Activated T-cell treated with anti-CD3 and anti-CD28 coated beads, Interleukin-2, amount 50 U/mL, for 48 hours (primary cell): ENCODE measurements at places on chromosomes 12 and 14.
A peak's percentile ranks its signal among the peaks of the same experiment; 100 is the strongest.

DNA sequence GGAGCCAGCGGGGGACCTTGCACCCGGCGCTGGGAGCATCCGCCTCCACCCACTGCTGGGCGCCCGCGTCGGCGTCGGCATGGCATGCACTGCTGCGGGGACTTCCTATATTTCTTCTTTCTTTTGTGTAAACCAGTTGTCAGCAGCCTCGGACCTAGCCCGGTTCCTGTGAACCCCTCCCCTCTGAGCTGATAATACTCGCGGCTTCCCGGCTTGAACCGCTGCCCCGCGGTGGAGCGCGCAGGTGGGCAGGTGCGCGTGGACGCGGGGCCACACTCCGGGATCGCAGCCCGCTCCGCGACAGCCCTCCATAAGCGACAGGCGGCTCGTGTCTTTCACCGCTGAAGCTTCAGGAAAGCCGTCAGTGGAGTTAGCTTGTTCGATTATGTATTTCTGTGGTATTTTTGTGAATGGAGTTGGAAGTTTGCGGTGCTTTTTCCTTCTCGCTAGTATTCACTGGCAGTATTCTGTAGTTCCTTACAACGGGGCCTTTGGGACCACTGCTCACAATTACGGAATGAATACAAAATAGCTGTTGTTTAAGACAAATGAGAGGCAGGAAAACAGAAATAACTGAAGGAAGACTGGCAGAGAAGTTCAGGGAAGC is 870 bp downstream of the BMAL2 start:
- peak; percentile 65 for DNase-seq

DNA sequence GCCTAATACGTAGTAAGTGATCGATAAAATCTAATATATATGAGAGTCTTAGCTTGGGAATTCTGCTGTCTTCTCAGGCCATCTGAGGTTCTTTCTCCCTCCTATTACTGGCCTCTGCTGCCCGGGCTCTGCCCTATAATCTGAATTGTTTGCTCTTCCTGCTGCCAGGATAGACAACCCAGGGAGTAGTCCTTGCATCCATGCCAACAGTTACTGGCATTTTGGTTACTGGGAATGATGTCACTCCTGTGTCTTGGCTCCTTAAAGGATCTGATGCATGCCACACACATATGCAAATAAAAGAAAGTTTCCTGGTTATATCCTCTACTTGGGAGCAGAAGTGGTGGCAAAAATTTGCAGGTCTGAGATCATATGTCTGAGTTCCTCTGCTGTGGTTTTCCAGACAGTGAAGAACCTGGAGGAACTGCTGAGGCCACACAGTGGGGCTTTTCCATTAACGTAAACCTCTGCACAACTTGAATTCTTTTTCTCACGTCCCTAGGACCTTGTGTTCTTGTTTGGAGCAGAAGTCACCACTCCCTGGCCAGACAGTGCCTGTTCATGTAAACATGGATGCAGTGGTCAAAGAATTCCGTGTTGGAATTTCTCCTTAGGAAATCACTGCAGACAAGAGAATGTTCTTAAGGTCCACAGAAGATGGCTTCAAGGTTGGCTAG is 320.6 kb upstream of the TBX3 start:
- DNase-seq, result no peak

GRCh38 chr12:48542300-48542928 is 17.0 kb downstream of the OR8S1 start:
- peak; percentile 72 for DNase-seq

- DNase-seq, result no peak
Measured at GRCh38 chr14:85601246-85601645, 71.3 kb downstream of the FLRT2 start.

- no peak for DNase-seq
Measured at GRCh38 chr12:18045446-18045992, 44.5 kb downstream of the RERGL start.

DNA sequence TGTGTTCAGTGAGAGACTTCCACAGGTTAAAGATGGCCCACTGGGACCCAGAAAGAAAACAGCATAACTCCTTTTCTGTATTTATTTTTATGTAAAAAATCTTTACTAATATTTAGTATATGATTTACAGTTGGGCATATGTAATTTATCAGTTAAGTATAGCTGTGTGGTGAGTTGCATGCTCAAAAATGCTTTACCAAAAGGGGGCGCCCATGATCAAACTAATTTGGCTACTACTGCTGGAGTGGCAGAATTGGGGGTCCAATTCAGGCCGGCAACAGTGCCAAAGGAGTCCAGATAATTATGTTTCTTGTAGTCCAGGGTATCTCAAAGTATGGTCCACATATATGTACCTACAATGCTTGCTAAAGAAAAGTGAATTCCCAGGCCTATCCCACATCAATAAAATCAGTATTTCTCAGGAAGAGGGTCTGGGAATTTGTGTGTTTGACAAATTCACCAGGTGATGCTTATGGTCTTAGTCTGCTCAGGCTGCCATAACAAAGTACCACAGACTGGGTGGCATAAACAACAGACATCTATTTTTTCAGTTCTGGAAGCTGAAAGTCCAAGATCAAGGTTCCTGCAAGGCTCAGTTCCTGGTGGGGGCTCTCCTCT is 152.0 kb downstream of the KTN1 start:
- peak; percentile 61 for DNase-seq

- no peak for DNase-seq
Measured at GRCh38 chr12:52655720-52656124, 3.7 kb upstream of the KRT2 start.

DNA sequence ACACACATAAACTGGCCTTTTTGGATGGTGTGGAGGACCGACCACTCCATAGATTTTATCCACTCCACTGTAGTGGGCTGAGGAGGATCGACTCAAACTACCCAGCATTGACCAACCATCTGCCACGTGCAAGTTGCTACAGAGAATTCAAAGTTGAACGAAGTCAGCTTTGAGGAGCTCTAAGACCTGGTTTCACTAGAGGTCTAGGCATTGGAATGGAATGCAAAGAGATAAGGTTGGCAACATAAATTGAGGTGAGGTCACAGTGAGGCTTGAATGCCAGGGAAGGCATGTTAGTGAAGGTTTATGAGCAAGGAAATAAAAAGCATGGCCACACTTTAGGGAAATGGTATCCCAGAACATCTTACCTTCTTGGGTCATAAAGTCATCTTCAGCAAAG is 14.5 kb downstream of the VWF start:
- DNase-seq, result no peak

GRCh38 chr12:128606538-128606937 is 217.2 kb downstream of the SLC15A4 start:
- no peak for DNase-seq

GRCh38 chr14:73242357-73242901 is 5.1 kb downstream of the PAPLN start:
- DNase-seq, result no peak

- DNase-seq, result no peak
Measured at GRCh38 chr12:3655328-3655900, 97.5 kb downstream of the CRACR2A start.

DNA sequence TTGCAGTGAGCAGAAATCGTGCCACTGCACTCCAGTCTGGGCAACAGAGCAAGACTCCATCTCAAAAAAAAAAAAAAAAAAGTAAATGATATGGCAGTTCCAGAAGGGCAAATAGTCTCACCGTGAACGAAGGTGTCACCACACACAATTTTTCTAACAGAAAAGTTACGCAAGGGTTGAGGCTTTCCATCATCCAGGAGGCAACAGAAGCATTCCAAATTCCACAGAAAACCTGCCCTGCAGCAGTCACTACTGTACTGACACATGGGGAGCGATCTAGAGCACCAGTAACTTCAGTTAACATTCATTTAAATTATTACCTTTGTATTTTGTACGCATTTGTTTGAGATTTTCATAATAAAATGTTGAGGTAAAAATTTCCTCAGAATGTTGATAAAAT is 24.8 kb downstream of the TMCC3 start:
- DNase-seq, result no peak

DNA sequence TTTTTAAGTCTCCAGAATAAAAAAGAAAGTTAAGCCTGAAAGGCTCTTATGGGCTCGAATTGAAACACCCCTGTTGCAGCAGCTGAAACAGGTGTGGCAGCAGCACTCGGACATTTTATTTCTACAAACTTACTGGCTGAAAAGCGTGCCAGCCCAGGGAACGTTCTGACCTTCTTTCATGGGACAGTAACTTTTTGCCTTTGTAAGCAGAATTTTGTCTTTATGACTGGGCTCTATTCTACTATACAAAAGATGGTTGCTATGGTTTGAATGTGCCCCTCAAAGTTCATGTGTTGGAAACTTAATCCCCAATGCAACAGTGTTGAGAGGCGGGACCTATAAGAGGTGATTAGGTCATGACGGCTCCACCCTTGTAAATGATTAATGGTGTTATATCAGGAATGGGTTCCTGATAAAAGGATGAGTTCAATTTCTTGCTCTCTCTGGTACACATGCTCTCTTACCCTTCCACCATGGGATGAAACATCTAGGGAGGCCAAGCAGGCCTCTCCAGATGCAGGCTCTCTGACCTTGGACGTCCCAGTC is 52.7 kb downstream of the PELI2 start:
- no peak for DNase-seq
